Stimulated activated CD4-positive, alpha-beta T cell treated with anti-CD3 and anti-CD28 coated beads, Interleukin-15, amount 100 ng/mL, for 1 hour (primary cell): ENCODE measurements at places on chromosomes 6 and 20.

GRCh38 chr6:137498481-137499190 is 4.4 kb upstream of the OLIG3 start:
- no peak for DNase-seq

- no peak for DNase-seq
Observed at GRCh38 chr20:10639077-10639736, 34.6 kb downstream of the JAG1 start.

DNA sequence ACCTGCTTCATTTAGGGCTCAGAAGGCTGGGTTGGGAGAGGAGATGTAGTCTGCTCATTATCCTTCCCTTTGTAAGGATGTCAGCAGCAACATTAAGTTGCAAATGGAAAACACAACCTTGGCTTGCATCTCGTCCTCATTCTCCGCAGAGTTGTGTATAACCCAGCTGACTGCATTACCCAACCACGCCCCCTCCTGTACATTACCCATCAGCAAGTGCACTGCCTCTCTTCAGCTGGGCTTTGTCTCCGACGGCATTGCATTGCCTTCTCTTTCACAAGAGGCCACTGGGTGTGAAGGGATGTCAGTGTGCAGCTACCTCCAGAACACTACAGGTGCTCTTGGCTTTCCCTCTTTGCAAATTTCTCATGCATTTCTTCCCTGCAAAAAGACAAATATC is 128.7 kb upstream of the TSHZ2 start:
- DNase-seq, result no peak

- DNase-seq, result no peak
Observed at GRCh38 chr6:111573131-111573883, 32.4 kb downstream of the TRAF3IP2 start.

DNA sequence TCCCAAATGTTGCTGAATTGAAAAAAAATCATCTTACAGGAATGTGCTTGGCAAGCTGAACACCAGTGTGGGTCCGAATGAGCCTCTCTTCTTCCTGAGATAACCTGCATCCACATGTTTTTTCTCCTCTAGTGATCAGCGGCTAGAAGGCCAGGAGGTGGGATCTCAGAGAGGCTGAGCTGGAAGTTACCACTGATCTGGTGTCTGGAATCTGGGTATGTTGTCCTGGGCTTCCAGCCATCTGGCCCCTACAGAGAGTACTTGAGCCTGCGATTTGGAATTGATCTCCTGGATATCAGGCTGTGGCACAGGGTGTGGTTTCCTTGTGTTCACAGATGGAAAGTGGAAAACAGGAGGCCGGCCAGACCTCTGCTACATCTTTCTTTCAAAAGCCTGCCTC is 35.9 kb downstream of the SULF2 start:
- no peak for DNase-seq

GRCh38 chr6:107489636-107490565 is at the start of gene SOBP:
TSS of gene SOBP (plus strand) at chr6:107490117. CDS start at chr6:107490617, 500 bp downstream.
- no peak for DNase-seq

DNA sequence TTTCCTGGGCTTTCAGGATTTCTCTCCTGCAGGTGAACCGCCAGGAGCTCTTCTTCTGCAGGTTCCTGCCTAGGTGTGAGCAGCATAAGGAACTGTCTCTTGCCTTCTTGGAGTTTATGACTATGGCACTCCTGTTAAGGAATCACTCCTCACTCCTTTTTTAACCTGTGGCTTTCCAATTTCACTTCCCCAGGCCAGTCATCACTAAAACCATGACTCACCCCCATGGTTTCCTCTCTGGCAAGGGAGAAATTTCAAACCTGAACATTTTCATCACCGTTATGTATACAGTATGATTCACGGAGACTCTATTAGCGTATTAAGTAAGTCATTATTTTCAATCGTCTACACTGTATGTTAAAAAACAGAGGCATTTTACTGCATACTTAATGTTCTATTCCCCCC is 78.2 kb upstream of the ARID1B start:
- DNase-seq, result no peak

GRCh38 chr6:109944448-109944847 is 33.7 kb upstream of the GPR6 start:
- DNase-seq, result no peak

- DNase-seq, result no peak
Observed at GRCh38 chr6:147758303-147758702, 249.8 kb downstream of the SAMD5 start.

DNA sequence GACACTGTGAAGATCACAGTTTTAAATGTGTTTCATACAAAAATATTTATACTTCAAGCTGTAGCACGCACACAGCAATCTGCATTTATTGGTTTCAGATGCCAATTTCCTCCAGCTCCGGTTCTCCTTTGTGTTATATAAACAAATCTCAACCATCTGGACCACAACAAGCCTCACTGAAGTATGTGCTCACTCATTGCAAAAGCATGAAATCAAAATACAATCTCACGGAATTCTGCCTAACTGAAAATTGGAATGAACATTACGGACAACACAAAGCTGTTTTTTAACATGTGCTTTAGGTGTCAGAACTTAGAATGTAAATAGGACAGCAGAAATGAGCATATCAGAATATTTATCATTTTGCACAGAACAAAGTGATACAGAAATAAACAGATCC is 38.0 kb downstream of the RCAN2 start:
- DNase-seq, result no peak

DNA sequence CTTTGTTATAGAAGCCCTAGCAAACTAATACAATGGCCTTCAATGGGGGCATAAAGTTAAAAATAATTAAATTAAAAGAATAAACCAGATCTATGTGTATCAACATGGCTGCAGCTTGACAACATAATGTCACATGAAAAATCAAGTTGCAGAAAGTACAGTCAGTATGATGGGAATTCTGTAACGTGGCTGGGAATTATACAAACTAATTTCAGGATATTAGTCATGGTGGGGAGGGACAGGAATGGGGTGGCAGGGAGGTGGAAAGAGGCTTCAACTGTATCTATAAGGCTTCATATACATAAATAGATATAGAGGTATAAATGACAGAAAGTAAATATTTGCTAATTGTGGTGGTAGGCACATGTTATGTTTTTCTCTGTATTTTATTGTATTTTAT is 107.1 kb downstream of the UNC5CL start:
- DNase-seq, result no peak

GRCh38 chr6:167974640-167975344 is 22.7 kb upstream of the KIF25 start:
- no peak for DNase-seq

DNA sequence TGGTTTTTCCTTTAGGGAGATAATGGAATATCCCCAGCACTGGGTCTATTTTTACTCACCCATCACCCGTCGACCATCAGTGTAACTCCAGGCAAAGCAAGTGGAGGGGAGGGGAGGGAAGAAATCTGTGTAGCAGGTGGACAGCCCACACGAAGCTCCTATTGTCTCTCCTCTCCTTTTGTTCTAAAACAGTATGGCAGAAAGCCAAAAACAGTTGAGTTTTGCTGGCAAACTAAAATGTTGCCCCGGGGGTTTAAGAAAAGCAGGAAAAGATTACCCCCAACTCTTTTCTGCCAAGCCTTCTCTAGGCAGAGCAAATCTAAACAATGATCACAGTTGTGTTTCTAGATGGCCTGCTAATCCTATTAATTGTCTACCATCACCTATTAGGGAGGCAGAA is 89.7 kb downstream of the PREP start:
- DNase-seq, result no peak
